ENCODE measurements at places on chromosomes 1 and 21.

- DNase-seq = no peak
Measured at GRCh38 chr1:223153177-223154119, 10.4 kb upstream of the TLR5 start.

- DNase-seq = peak; percentile 74
Measured at GRCh38 chr1:231395076-231395997, 26.8 kb downstream of the EGLN1 start.

DNA sequence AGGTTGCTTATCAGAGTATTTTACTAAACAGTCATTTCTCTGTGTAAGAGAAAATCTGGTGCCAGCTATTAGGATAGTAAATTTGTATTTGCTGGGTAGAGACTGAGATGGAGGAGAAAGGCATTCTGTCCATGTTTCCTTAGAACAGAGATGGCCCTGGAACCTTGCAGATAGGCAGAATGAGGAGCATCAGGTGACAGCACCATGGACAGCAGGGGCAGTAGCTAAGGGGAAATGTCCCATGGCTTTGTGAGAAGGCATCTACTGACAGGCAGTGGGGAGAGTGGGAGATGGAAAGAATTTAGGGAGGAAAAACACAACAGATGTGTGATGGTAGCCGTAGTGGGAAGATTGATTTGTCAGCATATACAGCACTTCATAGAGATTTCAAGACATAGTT, 105.0 kb downstream of the PRRX1 start:
- DNase-seq = no peak

- DNase-seq = peak; percentile 41
Measured at GRCh38 chr1:25037174-25038074, 107.3 kb upstream of the RUNX3 start.

- DNase-seq = no peak
Measured at GRCh38 chr1:93638981-93639380, 42.7 kb downstream of the BCAR3 start.

DNA sequence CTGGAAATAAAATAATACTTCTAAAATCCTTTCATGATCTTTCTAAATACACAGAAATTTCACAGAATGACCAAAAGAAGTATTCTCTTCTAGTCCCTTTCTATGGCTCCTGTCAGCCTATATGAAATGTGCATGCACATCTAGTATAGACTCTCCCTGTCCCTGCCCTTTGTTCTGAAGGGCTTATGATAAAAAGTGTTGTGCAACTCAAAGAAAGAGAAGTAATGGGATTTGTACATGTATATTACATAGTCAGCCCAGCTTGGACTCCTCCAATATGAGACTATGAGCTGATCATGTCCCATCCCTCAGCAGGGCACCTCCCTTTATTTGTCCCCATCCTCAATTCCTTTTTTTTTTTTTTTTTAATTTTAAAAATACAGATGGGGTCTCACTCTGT, 42.1 kb upstream of the LAX1 start:
- DNase-seq = no peak

DNA sequence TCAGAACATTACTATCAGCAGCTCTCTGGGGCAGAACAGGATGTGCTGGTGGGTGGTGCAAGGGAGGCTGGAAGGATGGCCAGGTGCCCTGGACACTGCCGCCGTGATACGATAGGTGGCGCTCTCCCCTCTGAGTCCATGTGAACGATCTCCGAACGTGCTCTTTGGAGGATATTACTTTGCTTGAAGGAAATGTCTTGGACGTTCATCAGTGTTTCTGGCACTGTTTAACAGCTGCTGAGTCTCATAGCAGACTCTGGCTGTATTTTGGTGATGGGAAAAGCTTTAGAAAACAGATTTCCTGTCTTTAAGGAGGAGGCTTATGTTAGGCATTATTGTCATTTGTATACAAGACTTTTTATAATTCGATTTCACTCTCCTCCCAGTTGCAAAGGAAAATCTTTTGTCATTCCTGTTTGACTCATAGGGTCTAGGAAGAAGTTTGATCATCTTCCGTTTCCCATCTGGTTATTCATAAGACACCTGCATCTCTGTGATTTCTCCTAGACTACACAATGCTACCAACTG, 386.2 kb upstream of the ADGRL2 start:
- no peak for DNase-seq

- peak; percentile 89 for DNase-seq
Measured at GRCh38 chr1:207241164-207241934, 80.1 kb upstream of the CD55 start.

DNA sequence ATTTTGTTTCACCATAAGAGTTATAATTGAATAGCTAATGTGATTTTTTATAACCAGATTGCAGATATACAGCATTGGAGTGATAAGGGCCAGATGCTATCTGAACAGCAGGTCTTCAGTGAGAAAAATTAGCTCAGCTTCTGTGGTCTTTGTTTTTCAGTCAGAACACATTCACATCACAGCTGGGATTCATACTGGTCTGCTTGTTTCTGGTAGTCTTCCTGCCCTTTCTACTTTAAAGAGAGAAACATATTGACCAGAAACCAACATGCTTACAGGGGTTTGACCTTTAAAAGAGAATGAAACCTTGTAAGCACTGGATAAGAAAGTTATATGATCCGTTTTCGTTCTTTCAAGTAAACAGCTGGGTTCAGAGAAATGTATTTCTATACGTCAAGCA, 213.7 kb upstream of the TMPRSS15 start:
- no peak for DNase-seq

DNA sequence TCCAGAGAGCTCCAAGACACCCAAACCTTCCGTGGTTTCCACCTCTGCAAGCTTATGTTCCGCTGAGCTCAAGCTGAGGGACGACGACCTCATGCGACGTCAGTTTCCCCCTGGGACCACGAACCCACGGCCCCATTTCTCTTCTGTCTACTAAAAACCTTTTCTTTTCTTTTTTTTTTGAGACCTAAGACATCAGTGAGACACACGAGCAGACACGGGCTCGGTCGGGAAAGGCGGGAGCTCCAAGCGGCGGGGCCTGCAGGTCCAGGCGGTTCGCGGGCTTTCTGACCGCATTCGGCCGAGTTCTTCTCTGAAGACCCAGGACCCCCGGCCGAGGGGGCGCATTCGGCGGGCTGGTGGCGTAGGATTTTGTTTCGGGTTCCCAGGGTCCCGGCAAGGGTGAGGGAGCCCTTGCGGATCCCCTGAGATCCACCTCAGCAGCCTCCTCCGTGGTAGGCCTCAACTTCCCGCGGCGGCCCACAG, 402 bp downstream of the C21orf58 start:
- no peak for DNase-seq

- DNase-seq = peak; percentile 14
Measured at GRCh38 chr1:27137544-27138075, 17.3 kb downstream of the SLC9A1 start.

GRCh38 chr1:43101061-43101460, 71.0 kb downstream of the EBNA1BP2 start:
- DNase-seq = no peak

DNA sequence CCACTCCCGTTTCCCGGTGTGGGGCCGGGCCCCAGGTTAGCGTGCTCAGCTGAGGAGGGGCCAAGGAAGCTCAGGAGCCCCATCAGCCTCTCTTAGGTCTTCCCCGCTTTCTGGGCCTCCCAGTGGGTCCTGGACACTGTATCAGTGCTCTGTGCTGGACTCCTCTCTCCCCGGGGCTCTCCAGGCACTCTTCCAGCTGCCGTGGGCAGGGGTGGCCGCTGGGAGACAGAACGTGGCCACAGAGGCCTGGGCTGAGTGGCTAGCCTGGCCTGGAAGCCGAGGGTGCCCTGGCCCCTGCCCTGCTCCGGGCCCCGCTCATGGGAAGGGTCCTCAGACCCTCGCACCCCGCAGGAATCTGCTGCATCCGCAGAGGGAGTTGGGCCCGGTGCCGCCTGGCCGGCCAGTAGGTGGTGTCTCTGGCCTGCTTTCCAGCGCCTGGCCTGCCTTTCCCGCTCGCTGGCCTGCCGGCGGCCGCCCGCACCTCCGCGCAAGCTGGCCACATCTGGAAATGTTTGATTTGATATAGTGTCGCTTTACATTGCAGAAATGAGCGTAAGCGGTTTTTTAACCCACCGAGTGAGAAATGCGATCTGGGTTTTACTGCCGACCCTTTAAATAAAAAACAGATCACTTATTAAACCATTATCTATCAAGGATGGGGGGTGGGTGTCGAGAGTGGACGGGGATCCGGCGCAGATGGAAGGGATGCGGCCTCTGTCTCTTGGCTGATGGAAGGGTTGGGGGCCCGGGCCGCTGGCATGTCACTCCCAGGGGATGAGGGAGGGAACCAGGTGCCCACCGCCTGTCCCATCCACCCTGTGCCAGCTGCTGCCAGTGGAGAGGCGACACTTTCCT, 74.4 kb upstream of the TTC34 start:
- DNase-seq = no peak

- no peak for DNase-seq
Measured at GRCh38 chr1:196027127-196027526, 581.1 kb downstream of the KCNT2 start.

DNA sequence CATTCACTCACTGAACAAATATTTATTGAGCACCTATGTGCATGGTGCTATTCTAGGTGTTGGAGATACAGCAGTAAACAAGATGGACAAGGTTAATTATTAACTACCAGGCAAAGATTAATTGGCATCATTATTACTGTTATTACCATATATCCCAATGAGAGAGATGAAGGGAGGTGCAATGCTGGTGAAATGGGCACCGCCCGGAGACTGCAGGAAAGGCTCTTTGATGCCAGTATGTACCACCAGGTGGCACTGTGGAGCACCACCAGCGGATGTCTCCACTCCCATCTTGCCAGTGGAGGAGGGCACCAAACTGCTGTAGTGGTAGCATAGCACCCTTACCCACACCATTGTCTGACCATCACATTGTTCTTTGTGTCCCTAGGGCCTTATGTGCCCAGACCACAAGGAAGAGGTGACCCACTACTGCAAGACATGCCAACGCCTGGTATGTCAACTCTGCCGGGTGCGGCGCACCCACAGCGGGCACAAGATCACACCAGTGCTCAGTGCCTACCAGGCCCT, 3.0 kb downstream of the TRIM46 start:
- DNase-seq = peak; percentile 47

GRCh38 chr1:24118410-24119242, 6.7 kb upstream of the MYOM3 start:
- peak; percentile 75 for DNase-seq

GRCh38 chr1:167668108-167668507, 38.1 kb downstream of the RCSD1 start:
- no peak for DNase-seq

DNA sequence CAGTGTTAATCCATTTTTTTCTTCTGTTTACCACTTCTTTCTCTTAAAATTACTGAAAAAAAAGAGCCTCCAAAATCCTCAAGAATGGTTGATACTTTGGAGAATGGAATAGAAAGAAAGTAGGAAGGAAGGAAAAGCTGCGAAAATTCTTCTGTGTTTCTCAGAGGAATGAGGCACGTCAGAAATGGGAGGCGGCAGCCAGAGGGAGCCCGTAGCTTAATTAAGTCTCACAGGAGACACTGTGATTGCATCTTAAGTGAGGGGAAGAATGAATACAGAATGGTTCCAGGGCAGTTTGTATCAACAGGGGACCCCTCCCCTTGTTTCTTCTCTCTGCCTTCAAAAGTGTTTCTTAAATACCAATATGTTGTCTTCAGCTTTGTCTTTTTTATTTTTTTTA, 1099.5 kb downstream of the PLA2G4A start:
- DNase-seq = peak; percentile 29

GRCh38 chr1:247452447-247453039, 5.4 kb downstream of the OR2B11 start:
- DNase-seq = no peak

DNA sequence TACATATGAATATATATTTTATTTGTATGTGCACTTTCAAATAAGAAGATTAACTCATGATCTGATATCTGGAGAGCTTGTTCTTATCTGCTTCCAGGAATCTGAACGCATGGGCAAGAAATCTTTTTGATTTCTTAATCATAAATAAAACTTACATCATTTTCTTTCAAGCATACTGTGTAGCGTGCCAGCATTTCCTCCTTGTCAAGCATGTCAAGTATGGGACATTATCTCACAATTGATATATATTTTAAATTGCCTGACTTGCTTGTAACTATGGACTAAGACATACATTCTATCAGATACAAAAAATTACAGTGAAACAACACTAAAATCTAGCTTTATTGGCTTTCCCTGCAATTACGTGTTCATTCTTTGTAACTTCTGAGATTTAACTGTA, 1128.2 kb downstream of the PLA2G4A start:
- DNase-seq = no peak

GRCh38 chr21:44925378-44925755, 4.7 kb upstream of the ITGB2 start:
- no peak for DNase-seq

DNA sequence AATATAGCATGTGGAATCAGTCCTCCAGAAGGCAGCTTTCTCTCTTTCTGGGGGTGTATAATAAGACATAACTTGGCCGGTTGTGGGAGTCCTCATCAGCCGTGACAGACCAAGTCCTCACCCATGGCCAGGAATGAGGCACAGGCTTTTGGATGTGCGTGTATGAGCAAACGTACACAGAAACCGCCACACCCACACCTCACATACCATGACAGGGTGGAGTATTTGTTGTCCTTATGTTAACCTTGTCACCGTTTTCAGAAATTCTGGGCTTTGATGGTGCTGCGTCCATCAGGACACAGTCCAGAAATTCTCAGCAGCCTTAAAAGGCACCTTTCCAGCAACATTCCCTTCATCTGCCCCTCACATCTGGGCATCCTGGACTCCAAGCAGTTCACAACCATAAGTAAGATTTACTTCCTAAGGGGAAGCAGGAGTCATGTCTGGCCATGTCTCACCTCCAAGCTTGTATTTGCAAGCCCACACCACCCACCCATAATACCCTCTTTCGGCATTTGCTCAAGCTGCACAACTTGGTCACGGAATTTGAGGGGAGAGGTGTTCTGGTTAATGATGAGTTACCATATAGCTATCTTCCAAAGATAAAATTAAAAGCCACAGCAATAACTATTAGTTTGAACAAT, 12.4 kb downstream of the C1orf116 start:
- DNase-seq = peak; percentile 52

DNA sequence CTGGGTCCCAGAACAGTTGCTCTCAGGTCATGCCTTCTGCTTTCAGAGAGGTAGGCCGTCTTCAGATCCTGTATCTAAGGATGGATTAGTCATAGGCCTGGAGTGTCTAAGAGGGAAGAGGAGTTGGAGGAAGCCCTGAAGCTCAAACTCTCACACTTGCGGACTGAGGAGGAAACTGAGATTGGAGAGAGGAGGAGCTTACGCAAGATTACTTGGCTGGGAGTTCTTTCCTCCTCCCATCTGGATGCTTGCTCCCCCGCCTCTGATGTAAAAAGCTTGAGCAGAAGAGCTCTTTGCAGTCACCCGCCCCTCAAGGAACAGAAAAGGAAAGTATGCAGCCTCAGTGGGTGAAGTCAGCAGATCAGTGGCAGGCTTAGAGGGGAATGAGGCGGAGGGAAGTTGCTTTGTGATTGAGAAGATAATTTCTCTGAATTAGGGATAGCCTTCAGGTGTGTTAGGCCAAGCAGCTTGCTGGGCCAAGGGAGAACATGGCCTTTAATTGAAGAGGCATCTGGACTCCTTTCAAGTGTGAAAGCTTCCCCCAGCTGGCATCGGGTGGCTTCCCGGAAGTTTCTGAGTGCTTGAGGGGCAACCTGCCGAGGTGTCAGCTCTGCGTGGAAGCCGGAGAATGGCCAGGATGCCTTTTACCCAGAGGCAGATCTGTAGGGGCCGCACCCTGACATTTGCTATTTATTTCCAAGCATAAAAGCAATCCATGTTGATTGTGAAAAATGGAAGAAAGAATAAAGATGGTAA, 6.6 kb downstream of the ADORA1 start:
- DNase-seq = no peak

- DNase-seq = no peak
Measured at GRCh38 chr1:211653293-211653692, 22.1 kb downstream of the NEK2 start.
